ENCODE measurements at places on chromosomes 2 and 18. TPM values are rescaled to one million over a fixed set of nuclear protein-coding genes. Genes with fewer than 3 reads are reported as not detected.

CNGA3 gene
- not detected for total RNA-seq

IL1F10 gene
- total RNA-seq: not detected

CYP1B1 gene
- total RNA-seq: 3.8 TPM

TMEM178A gene
- total RNA-seq: not detected

FSHR gene
- total RNA-seq: not detected

HMSD gene
- total RNA-seq: 0.37 TPM

- no peak overlapping the region for H3K27ac ChIP-seq
- no peaks in the 10 kb centered on the region for H3K4me1 ChIP-seq
- H3K27me3 ChIP-seq: no peaks in the 10 kb centered on the region
- DNase-seq: no peak
- no peaks in the 10 kb centered on the region for H3K36me3 ChIP-seq
These were observed 64.1 kb upstream of the ZNF532 start for GRCh38 chr18:58800582-58800981.

DNA sequence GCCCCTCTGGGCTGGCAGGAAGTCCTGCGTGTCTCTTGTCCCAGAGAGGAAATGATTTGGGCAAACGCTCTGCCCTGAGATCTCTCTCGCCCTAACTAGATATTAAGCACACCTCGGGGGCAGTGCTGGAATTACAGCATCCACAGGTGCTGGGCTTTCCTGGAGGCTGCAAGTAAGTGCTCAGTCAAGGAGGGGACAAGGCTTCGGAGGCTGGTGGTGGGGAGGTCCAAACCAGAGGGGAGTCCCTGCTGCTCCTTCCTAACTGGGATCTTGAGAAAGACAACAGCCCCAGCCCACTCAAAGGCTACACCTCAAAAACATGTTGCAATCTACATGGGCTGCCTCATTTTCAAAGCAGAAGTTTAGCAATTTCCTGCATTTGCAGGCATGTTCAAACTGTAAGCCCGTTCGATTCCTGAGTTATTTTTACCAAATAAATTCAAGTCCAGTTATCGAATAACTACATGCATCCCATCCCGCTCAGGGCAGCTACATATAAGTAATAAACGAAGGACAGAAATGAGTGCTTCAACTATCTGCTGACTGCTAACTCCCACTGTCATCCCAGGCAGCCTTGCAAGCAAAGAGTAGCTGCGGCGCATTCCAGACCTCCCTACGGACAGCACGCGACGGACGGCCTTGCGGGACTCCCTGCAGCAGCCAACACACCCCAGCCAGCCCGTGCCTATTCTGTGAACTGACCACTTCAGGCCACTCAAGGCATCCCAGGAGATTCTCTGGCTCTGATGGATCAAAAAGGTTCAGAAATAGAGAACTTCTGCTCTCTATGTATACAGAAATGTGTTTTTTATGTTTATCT, 27.5 kb downstream of the ZNF516 start:
- H3K27me3 ChIP-seq: no peaks in the 10 kb centered on the region
- H3K27ac ChIP-seq: no peak overlapping the region
- DNase-seq: no peak
- no peak overlapping the region for H3K4me3 ChIP-seq

- H3K4me1 ChIP-seq: no peaks in the 10 kb centered on the region
- H3K27ac ChIP-seq: no peak overlapping the region
- H3K4me3 ChIP-seq: no peak overlapping the region
- no peaks in the 10 kb centered on the region for H3K27me3 ChIP-seq
- DNase-seq: no peak
These were observed 329.0 kb upstream of the LRATD1 start for GRCh38 chr2:14303366-14304115.

DNA sequence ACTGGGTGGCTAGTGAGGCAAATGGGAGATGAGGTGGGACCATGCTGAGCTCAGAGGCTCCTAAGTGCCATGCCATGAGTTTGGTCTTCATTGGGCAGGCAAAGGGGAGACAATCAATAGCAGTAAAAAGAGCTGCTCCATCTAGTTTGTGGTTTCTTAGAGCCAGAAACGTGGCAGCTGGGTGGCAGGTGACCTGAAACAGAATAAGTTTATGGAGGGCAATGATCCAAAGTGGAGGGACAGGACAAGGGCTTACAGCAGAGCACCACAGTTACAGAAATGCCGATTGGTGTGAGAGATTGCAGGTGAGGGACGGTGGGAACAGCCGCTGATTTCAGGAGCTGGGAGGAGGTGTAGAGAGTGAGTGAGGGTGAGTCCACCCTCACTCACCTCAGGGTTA, 237.0 kb downstream of the LPIN1 start:
- no peaks in the 10 kb centered on the region for H3K36me3 ChIP-seq
- no peaks in the 10 kb centered on the region for H3K27me3 ChIP-seq
- H3K27ac ChIP-seq: no peak overlapping the region
- no peak overlapping the region for H3K4me3 ChIP-seq

- H3K4me1 ChIP-seq: no peaks in the 10 kb centered on the region
- DNase-seq: no peak
- no peak overlapping the region for H3K27ac ChIP-seq
- no peaks in the 10 kb centered on the region for H3K36me3 ChIP-seq
- no peaks in the 10 kb centered on the region for H3K27me3 ChIP-seq
These were observed 15.5 kb upstream of the SIX2 start for GRCh38 chr2:45024600-45025291.

GRCh38 chr2:155690785-155691184, 641.7 kb downstream of the NR4A2 start:
- DNase-seq: no peak
- H3K27ac ChIP-seq: no peak overlapping the region
- H3K27me3 ChIP-seq: no peaks in the 10 kb centered on the region
- no peak overlapping the region for H3K4me3 ChIP-seq

DNA sequence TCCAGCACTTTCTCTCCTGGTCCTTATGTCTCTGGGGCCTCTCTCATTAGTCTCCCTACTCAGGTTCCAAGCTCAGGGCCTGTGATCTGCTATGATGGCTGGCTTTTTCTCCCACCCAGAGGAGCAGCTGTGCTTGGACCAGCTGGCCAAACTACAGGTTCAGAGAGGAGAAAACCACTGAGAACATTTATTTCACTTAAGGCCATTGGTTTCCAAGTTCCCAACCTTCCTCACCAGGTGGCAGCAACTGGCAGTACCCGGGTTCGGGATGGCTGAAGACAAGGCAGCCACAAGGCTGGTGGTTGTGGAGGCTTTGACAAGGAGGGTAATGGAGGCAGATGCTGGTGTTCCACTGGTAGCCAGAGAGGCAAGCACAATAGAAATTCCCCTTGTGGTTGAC, 29.9 kb upstream of the SELENOI start:
- H3K36me3 ChIP-seq: no peaks in the 10 kb centered on the region
- H3K27ac ChIP-seq: no peak overlapping the region
- DNase-seq: no peak

DNA sequence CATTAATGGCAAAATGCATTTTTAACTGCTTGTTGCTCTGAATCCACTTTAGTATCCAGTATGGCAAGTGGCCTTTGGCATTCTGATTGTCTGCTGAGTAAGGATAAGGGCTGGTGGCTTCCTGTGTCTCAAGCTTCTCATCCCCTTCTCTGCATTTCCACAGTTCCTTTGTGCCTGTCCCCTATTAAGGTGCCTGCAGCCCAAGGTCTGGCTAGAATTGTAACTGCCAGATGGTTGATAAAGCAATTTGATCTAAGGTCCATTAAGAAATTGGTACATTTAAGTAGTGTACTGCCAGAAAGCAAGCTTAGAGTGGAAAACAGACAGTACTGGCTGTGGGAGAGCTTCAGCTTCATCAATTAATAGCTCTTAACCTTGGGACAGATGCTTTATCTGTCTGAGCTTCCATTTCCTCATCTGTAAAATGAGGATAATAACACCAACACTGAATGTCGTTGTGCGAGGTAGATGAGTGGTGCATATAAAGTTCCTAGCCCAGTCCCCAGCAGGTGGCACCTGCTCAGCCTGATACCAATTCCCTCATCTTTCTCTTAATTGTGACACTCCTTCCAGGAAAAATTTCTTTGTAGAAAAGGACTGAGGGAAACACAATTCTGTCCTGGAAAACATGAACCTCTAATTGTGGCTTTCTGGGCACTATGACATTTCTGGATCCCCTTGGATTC, 570.6 kb upstream of the GCFC2 start:
- no peak overlapping the region for H3K27ac ChIP-seq
- H3K4me1 ChIP-seq: no peaks in the 10 kb centered on the region
- no peaks in the 10 kb centered on the region for H3K27me3 ChIP-seq
- no peaks in the 10 kb centered on the region for H3K36me3 ChIP-seq
- H3K4me3 ChIP-seq: no peak overlapping the region

DNA sequence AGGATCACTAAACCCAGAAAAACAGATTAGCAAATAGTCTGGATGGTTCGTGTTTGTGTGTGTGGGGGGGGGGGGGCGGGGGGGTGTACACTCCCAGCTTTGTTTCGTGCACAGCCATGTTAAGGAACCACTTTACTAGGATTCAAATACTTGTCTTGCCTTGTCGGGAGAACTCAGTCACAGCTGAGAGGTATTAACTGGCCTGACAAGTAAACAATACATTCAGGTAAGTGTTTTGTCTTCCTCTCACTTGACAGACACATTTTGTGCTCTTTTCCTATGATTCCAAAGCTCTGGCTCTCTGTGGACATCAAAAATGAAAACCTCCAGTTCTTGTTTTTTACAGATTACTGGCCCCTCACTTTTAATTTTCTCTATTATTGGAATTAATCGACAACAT, 173.5 kb downstream of the LRP1B start:
- no peaks in the 10 kb centered on the region for H3K4me1 ChIP-seq
- no peaks in the 10 kb centered on the region for H3K36me3 ChIP-seq
- no peak overlapping the region for H3K27ac ChIP-seq
- no peak for DNase-seq

DNA sequence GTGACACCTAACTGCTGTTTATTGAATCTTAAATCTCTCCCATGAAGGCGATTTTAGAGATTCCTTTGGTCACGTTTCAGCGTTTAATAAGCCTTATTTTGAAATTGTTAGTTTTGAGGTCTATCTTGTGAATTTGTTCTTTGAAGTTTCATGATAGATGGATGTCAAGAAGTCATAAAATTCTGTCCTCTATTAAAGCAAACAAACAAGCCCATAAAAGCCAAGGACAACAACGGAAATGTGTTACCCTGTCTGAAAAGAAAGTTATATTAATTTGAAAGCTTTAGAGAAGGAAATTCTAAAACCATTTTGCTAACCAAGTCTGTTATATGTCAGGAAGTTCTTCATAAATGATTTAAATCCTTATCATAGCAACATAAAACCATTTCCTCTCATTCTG, 7.0 kb upstream of the CAVIN2 start:
- H3K36me3 ChIP-seq: no peaks in the 10 kb centered on the region
- no peak for DNase-seq
- H3K27ac ChIP-seq: no peak overlapping the region
- no peaks in the 10 kb centered on the region for H3K27me3 ChIP-seq
- H3K4me3 ChIP-seq: no peak overlapping the region

- DNase-seq: no peak
- no peaks in the 10 kb centered on the region for H3K4me1 ChIP-seq
- no peaks in the 10 kb centered on the region for H3K36me3 ChIP-seq
- no peak overlapping the region for H3K27ac ChIP-seq
- no peak overlapping the region for H3K4me3 ChIP-seq
These were observed 264.0 kb upstream of the SESTD1 start for GRCh38 chr2:179528576-179529069.

DNA sequence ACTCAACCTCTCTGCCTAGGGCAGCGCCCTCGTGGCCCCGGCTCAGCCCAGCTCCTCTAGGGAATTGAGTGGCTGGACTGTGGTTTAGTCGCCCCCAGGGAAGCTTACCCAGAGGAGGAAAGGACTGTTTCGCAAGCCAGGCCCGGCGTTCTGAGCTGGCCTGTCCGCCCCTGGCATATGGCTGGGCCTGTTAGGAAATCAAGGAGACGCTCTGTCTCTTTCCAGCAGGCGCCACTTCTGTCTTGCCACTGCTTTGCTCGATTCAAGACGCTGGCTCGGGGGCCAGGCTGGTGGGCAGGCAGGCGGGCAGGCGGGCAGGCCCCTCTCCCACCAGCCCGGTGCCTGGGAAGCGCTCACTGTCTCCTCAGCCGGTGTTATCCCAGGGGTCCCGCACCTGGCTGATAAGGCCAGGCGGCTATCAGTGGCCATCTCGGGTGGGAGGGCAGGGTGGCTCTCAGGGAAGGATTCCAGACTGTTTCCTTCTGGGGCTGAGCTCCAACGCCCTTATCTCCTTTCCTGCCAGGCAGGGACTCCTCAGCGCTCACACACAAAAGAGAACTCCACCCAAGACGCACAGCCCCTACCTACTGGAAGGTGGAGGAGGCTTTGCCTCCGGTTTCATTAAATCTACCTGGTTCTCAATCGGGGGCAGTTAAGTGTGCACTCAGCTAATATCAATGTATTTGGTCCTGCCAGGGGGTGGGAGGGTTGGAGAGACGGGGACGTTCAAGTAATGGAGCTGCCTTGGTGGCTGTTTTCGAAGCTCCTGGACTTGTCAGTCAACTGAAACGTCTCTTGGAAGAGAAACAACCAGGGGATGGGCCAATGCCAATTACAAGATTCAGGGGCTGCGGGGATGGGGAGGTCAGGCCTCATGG, 109.1 kb downstream of the SMAD7 start:
- no peaks in the 10 kb centered on the region for H3K4me1 ChIP-seq
- peak overlapping the region; percentile 42 for H3K27ac ChIP-seq
- H3K4me3 ChIP-seq: no peak overlapping the region
- no peaks in the 10 kb centered on the region for H3K36me3 ChIP-seq
- H3K27me3 ChIP-seq: no peaks in the 10 kb centered on the region
- DNase-seq: no peak

DNA sequence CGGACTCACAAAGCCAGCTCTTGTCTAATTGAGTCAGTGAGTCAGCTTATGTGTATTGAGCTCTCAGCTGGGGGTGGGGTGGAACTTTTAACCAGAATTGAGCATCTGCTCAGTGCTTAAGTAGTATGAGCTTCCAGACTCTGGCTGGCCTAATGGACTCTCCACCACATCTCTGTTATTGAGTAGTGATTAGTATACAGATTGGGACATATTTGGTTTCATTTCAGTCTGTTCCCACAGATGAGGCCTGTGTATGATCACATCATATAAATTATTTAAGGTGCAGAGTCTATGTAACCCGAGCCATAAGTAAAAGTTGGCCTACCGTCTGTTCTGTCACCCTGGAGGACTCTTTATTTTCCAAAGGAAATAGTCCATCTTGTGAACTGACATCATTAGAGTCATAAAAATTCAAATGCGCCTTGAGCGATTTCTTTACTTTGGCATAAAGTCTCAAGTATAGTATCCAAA, 152.1 kb downstream of the THSD7B start:
- DNase-seq: no peak
- H3K27ac ChIP-seq: no peak overlapping the region
- no peak overlapping the region for H3K4me3 ChIP-seq
- no peaks in the 10 kb centered on the region for H3K4me1 ChIP-seq
- H3K27me3 ChIP-seq: no peaks in the 10 kb centered on the region

DNA sequence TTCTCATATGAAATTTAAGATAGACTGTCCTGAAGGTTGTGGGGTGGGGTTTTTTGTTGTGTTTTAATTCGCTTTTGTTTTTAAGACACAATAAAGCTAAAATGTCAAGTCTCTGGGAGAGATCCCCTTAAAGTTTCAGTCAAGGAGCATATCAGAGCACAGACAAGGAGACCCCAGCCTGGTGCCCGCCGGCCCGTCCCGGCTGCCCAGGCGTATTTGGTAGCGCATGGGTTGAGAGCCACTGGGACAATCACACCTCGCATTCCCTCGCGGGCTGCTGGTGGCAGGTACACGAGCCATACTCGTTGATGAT, 2.6 kb downstream of the LRRTM1 start:
- DNase-seq: no peak
- H3K36me3 ChIP-seq: no peaks in the 10 kb centered on the region
- no peak overlapping the region for H3K4me3 ChIP-seq
